ENCODE measurements at places on chromosomes 3 and 15.

DNA sequence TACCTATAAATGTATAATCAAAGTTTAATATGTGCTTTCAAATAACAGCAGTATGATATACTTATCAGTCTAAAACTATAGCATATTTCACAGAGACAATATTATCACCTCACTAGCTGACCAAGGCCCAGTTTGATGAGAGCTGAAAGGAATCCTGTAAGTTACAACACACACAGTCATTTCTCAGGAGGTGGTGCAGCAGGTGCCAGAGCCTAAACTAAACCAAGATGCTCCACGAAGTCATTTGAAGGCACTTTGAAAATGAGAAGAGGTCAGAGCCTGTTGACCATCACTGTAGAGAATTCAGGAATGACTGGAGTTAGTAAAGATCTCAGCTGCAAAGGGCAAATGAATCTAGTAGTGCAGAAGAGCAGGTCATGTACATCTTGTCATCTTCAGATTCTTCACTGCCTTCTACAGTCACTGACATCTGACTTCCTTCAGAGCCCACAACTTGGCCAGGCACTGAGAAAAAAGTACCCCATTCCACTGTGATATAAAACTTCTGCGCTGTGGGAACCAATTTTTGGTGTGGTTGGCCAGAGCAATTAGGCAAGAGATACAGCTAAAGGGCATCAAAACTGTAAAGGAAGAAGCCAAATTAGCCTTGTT, 7.9 kb downstream of the GBE1 start:
- no peak for DNase-seq

GRCh38 chr15:97082830-97083229, 752.3 kb downstream of the NR2F2 start:
- DNase-seq, result no peak

DNA sequence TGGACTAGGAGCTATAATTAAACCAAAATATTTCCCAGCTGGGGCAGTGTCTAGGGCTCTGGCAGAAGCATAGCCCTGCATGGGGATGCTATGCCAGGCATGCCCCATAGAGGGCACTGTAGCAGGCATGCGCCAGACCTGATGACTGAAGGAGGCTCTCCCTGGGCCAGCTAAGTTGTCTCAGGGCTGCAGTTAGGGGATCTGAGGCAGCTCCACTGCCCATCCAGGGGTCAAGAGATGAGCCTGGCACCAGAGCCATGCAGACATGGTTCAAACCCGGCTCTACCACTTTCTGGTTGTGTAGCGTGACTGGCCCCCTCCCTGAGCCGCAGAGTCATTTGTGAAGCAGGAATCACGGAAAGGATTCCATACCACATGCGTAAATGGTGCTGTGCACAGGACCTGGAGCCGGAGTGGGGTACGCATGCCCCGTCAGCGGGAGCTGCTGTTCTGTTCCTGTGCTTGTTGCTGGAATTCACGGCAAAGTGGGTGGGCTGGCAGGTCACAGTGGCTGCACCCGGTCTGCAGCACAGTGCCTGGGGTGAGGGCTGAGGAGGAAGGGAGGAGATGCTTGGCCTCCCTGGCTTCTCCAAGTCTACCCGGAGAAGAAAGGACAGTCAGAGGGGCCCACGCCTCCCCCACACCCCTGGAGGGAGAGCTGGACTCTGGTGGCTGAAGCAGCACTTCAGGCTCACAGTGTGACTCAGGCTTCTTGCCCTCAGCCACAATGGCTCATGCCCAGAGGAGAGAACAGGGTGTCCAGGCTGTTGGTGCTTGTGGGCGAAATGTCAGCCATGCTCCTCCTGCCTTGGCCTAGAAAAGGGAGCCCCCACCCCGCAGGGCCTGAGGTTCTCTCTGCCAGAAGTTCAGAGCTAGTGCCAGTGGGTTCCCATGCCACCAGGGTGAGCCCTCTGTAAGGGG, 43.1 kb downstream of the DNASE1L3 start:
- peak; percentile 74 for DNase-seq

GRCh38 chr3:62839748-62840147, 35.5 kb downstream of the CADPS start:
- DNase-seq, result no peak

- no peak for DNase-seq
Observed at GRCh38 chr3:185789134-185789533, 35.7 kb downstream of the IGF2BP2 start.

DNA sequence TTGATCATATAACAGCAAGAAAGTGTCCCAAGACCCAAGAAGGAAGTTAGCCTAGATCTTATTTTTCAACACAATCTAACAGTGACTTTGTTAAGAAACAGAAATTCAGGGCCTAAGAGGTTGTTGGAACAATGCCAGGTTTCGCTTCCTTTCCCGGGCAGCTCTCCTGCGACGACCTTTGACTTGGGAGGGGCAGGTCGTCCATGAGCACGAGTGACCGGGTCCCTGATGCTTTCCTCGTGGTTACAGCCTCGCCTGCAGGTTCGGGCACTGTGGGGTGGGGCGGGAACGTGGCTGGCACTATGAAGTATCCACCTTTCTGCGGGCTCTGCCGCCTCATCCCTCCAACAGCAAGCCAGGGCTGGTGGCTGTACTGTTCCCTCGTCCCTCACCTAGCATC, 90.1 kb upstream of the RGMA start:
- peak; percentile 55 for DNase-seq

- DNase-seq, result no peak
Observed at GRCh38 chr3:60696428-60697125, 554.7 kb downstream of the FHIT start.

DNA sequence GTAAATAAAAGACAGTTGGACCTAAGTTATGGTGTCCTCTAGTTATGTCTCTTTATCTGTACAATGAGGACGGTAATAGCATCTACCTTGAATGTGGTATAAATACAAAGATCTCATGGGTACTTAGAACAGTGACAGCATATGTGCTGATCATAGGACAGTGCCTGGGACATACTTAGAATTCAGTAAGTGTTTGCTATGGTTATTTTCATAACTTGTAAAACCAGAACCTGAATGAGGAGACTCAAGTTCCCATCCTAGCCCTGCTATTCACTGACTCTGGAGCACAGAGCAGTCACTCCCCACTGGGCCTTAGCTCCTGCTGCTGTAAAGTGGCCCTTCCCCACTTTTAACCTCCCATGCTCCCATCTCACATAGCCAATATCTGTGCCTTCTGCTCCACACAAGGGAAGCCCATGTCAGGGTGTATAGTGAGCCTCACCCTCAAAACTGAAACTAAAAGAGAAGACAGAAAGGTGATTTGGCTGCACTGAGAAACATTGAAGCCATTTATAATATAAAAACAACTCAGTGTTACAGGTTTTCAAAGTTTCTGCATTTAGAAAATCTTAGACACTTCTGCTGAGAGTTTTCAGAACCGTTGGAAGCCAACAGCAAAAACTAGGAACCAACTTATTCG, 225.4 kb upstream of the UBE2E2 start:
- no peak for DNase-seq

DNA sequence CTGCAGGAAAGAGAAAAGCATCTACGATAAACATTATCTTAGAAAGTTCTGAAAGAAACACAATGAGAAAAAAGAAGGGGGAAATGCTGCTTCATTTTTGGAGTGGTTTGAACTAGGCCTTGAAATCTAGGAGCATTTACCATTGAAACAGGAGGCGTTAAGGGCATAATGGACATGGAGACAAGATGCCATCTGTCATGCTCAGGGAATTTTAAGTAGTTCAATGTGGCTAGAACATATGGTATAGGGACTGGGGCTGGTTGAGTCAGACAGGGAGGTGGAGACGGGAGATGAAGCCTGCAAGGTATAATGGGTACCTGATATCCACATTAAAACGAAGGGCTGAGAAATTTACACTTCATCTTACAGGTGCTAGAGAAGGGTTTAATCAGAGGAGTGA, 10.4 kb upstream of the PLAAT1 start:
- no peak for DNase-seq

DNA sequence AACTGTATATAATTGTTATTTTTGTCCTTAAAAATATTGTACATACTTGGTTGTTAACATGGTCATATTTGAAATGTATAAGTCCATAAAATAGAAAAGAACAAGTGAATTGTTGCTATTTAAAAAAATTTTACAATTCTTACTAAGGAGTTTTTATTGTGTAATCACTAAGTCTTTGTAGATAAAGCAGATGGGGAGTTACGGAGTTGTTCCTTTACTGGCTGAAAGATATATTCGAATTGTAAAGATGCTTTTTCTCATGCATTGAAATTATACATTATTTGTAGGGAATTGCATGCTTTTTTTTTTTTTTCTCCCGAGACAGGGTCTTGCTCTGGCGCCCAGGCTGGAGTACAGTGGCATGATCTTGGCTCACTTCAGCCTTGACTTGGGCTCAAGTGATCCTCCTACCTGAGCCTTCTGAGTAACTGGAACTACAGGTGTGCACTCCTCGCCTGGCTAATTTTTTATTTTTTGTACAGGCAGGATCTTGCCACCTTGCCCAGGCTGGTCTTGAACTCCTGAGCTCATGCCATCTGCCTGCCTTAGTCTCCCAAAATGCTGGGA, 10.7 kb downstream of the NFKBIZ start:
- no peak for DNase-seq

DNA sequence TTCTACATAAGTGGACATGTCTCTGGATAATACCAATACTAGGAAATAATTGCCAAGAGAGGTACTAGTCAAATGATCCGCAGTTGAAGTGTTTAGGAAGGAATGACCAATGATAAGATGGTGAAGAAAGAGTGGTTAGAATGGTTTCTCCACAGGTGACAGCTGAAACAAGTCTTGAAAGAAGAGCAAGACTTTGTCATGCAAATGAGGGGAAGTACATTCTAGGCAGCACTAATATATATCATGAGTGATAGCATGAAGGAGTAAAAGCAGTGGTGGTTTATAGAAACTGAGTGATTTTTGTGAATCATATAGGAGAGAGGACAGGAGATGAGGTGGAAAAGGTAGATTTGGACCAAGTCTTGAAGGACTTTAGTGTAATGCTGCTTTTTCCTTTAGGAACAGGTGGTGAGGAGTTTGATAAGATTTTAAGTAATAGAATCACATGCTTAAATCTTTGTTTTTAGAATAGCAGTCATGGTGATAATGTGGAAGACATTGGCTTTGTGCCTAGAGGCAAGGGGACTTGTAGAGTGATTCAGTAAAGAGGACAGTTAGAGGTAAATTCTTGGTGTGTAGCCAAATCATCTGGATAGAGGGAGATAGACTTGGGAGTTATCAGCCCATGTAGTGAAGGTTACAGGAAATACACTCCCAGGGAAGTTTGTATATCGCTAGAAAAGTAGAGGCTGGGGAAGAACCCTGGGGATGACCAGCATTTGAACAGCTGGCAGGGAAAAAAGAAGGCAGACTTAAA, 31.9 kb downstream of the SLMAP start:
- DNase-seq, result no peak

GRCh38 chr3:123122525-123123315, 55.9 kb downstream of the PDIA5 start:
- DNase-seq, result no peak

DNA sequence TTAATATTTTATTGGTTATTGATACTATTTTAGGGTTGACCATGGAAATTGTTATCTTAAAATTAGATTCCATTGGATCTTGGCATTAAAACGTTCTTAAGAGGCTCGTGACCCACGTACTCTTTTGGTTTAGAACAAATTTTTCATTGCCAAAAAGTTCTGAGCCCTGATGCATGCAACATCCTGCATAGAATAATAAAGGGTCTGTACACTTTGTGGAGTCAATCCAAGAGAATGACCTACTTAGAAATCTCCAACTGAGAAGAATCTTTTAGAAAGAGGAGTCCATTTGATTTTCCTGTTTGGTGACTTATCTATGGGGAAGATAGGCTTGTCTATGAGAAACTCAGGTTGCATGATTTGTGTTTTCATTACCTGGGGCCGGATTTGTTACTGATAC, 404.2 kb upstream of the RGMA start:
- DNase-seq, result no peak

GRCh38 chr15:88681610-88682221, 42.9 kb downstream of the ISG20 start:
- DNase-seq, result no peak

DNA sequence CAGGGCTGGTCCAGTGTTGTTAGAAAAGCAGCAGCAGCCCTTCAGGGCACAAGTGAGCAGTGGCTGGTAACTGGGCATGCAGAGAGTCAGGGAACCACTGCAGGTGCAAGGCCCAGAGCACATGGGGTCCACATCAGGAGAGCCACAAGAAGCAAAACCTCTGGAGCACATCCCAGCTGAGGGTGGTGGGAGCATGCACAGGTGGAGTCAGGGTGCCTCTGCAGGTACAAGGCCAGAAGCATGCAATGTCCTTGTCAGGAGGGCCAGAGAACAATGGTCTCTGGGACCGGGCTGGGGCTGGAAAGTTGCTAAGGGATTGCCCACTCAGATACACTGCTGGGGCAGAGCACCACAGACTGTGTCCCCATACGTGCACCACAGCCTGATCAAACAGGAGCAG, 226.1 kb upstream of the UBE2E2 start:
- DNase-seq, result no peak

DNA sequence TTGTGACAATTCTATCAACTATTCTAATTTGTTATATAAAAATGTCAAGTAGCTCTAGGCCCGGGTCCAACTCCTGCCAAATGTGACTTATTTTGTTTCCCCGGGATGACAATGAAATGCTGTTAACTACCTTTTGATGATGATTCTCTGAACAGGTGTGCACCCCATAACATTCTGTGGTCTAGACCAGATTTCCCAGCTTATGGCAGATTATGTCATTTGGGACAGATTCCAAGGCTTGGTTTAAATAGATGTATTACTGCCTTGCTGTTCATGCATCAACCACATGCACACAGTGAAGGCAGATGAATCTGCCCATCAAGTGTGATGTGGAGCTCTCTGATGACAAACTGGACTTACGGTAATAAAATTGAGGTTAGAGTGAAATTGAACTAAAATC, 150.5 kb downstream of the MECOM start:
- no peak for DNase-seq

DNA sequence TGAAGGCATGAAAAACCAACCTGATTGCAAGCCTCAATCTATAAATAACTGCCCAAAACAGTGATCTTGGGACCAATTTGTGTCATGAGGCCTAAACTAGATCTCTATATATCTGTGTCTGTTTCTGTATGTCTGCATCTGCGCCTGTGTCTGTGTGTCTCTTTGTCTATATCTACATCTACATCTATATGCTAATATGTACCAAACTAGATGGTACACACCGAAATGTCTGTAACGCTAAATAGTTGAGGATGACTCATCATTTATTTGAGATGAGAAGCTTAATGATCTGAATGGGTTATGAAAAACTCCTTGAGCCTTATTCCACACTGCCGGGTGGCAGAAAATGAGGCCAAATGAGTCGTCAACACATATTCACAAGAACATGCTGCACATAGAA, 982.3 kb downstream of the ROBO2 start:
- no peak for DNase-seq
